ENCODE measurements at places on chromosomes 16 and 17.

DNA sequence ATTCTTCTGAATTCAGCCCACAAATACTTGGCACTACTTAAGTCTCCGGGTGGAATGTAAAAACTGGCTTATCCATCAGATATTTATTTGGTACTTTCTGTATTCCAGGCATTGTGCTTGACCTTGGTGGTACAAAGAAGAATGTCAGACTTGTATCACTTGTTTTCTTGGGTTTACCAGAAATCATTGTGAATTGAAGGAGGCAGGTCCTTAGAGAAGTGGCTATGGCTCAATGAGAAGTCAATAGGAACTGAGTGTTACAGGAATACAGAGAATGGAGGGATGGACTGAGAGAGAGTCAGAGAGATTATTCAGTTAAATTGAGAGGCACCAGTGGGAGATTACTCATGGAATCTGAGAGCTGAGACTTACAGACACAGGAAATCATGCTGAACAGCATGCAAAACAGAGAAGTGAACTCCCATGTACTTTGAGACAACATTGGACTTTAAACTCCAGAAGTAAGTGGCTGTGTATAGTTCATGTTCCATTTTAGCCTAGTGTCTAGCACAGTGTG lies 704.1 kb downstream of the CDH11 start:
- no peak for ATAC-seq

DNA sequence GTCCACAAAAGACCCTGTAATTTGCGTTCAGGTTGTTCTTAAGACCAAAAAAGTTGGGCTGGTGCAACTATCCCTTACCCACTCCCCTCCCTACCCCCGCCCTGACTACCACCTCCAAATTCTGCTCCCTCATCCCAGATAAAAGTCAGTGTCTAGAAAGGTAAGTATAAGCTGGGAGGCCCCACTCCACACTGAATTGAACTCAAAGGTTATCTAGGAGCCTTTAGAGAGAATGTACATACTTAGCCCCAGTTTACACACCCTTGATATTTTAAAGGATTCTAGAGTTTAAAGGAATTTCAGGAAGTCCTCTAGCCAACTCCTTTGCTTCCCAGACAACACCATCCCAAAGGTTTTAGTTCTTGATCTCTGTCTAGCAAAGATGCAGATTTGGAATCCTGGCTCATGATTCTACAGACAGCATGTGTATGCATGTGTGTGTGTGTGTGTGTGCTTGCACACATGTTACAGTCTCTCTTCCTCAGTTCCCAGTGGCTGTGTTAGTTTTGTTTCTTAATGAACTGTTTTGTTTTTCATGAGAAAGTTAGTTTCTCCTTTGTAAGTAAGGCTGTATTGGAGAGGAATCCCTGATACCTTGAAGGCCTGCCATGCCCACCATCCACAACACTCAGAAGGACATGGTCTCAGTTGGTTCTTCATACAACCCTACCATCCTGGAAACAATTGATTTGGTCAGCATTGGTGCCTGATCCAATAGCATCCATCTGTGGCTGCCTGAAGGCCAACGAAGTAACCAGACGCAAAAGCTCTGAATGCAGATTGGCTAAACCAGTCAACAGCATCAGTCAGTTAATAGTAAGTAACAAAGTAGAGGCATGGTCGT lies 281.3 kb downstream of the SOX9 start:
- no peak for ATAC-seq

GRCh38 chr17:48873209-48873608 lies 19.4 kb upstream of the ATP5MC1 start:
- no peak for ATAC-seq

DNA sequence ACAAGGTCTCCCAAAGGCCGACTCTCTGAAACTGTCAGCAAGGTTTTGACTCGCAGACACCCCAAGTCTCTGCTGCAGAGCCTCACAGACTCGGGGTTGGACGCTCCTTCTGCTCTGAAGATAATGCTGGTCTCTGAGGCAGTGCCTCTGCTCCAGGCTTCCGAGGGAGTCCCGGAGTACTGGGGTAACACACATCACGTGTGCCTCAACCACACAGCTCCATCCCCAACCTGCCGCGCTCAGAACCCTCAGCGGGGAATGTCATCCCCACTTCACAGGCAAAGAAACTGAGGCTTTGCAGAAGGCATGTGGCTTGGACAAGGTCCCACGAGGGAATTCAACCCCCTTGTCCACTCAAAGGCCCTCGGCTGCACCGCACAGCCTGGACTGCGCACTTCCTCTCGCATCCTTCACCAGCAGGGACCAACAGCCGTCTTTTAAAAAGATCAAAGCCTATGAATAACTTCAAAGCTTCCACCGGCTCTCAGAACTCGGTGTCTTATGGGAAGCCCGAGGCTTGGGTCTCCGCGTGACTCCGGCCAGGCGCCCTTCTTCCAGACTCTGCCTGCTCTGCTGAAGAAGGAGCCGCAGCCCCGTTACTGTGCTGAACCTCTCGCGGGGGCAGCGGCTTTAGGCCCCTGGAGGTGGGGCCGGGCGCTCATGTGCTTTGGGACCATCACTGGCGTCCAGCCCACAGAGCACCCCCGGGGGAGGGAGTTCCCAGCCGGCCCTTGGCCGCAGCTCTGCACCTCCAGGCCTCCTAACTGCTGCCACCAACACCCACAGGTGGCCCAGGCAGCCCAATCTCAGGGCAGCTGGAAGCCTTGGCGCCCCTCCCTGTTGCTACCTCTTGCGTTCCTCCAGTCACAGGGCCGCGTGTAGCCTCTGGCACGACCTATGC lies 2.2 kb downstream of the TMEM204 start:
- no peak for ATAC-seq

- no peak for ATAC-seq
Observed at GRCh38 chr17:39222866-39223834, 2.6 kb downstream of the STAC2 start.

- ATAC-seq, result peak; percentile 4
Observed at GRCh38 chr16:381012-381788, 578 bp downstream of the PGAP6 start.

- ATAC-seq, result no peak
Observed at GRCh38 chr17:49554694-49555494, 20.8 kb upstream of the NXPH3 start.

DNA sequence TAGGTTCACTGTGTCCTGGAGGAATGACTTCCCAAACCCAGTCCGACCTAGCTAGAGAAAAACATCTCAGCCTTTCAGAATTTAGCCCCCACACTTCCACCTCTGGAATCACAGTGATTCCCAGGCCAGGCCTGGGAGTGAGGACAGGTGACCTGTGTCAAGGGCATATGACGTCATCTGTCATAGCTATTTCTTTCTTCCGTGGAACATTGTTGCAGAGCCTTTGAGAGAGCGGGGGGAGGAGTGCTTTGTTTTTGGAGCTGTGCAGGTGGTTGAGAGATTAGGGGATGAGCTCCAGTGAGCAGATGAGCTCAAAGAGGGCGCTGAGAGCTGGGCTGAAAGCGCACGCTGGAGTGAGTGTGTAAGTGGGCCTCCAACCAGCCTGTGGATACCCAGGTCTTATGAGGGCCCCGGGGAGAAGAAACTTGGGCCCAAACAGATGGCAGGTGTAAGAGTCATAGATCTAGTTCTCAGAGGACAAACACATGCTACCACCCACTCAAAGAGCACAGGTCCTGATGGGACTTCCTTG lies 344.8 kb downstream of the SNX29 start:
- no peak for ATAC-seq

DNA sequence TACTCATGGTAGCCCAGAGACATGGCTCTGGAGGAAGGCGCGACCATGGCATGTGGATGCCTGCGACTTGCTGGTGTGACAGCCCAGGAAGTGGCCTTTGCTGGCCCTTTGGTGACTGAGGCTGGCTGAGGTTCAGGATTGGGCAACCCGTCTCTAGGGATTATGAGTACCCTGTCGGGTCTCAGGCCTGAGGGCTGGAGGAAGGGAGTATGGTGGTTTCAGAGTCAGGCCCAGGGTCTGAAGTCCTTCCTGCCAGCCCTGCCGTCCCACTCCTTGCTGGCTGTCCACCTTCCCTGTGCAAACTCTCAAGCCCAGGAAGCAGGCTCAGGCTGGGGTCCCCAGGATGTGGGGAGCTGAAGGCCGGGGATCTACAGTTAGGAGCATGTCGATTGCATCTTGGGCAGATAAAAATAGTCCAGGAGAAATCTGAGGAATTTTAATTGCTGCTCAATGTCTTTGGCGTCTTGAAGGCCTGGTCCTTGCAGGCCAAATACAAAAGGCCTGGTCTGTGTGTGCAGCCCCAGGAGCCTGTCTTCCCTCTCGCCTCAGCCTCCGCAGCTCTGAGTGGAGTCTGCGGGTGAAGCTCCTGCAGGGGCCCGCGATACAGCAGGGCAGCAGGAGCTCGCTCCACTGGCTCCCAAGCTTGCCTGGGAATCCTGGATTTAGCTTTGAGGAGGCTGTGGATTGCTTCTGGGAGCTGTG lies 52.5 kb downstream of the NKD1 start:
- no peak for ATAC-seq

All from esophagus mucosa (tissue), 1 donor.